ENCODE measurements at places on chromosomes 16 and 17.

DNA sequence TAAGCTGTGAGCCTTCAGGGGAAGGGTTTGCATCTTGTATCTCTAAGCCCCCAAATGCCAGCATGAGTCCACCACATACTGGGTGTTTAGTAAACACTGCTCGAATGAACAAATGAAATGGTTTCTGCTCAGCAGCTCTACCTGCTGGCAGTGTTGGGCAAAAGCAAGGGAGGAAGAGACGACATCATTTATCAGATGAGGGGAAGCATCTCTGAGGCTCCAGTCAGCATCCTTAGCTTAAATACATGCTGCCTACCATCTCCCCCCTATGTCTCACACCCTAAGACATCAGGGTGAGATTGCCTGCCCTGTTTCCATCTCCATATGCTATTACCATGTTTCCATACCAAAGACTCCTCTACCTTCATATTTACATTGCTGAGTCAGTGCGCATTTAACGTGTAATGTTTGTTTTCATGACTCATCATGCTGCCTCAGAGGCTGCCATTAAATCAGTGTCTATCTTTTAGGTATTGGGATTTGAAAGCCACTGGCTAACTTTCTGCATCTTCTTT lies 379.8 kb downstream of the UTP18 start:
- DNase-seq: no peak

GRCh38 chr16:58518083-58518979 lies 3.0 kb downstream of the SETD6 start:
- no peak for DNase-seq

GRCh38 chr16:23833960-23834685 lies 1.7 kb upstream of the PRKCB start:
- DNase-seq: no peak

- DNase-seq: no peak
These were observed 9.2 kb upstream of the ZNF652 start for GRCh38 chr17:49370971-49371834.
